ENCODE measurements at places on chromosomes 12 and 14. TPM values are rescaled to one million over a fixed set of nuclear protein-coding genes. Genes with fewer than 3 reads are reported as not detected.

DNA sequence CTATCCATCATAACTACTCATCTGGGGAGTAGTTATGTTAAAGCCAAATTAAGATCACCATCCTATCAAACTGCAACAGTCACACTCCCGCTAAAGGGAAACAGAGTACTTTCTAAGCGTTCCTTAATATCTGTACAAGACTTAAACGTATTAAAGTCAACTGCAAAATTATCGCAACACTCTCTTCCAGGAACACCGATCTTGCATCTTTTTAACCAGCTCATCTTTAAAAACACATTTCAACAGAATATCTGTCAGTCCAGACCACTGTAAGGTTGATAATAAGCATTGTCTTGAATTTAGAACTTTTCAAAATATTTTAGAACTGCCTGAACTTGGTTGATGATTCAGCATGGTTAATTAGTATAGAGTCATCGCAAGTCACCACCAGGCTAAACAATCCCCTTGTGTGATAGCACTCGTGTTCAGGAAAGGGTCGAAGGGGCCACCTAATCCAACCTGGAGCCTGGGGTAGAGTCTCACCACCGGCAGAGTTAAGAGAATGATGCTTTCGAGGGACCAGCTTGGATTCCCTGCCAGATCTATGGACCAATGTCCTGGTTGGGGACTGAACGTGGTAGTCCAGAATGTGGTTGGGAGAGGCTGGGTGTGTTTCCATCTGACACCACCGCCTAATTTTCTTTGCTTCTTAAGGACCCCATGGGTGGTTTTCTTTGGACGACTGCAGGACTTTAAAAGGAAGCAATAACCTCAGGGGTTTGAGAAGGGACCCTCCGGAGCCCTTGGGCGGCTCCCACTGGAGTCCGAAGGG lies 890 bp downstream of the SPTLC2 start:
- peaks cover 28% of the 10 kb centered on the region for H3K4me1 ChIP-seq

- H3K36me3 ChIP-seq = no peaks in the 10 kb centered on the region
- DNase-seq = no peak
- H3K27ac ChIP-seq = no peak overlapping the region
- H3K4me3 ChIP-seq = no peak overlapping the region
These were observed 7.7 kb downstream of the TUNAR start for GRCh38 chr14:95884377-95884776.

DNA sequence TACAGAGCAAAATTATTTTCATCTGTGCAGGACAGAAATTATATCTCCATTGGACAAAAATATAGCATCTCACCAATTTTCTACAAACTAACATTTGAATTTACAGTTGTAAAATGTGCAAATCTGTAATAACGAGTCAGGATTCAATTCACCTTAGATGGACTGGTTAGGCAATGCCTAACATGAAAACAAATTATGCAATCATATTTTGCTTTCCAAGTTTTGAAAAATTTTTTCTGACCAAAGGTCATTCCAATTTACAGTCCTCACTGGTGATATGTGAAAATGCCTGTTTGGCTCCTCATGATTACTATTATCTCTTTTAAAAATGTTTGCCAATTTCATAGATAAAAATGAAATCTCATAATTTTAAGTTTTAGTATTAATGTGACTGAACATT lies 6.5 kb upstream of the CPM start:
- H3K36me3 ChIP-seq = no peaks in the 10 kb centered on the region
- H3K4me3 ChIP-seq = no peak overlapping the region
- H3K4me1 ChIP-seq = no peaks in the 10 kb centered on the region

- peaks cover 63% of the 10 kb centered on the region for H3K4me1 ChIP-seq
- peaks cover 43% of the 10 kb centered on the region for H3K36me3 ChIP-seq
- H3K27me3 ChIP-seq = no peaks in the 10 kb centered on the region
These were observed 3.7 kb downstream of the SELPLG start for GRCh38 chr12:108629824-108630476.

- no peaks in the 10 kb centered on the region for H3K27me3 ChIP-seq
- H3K4me1 ChIP-seq = peaks cover 41% of the 10 kb centered on the region
- H3K27ac ChIP-seq = no peak overlapping the region
- no peak overlapping the region for H3K4me3 ChIP-seq
- H3K36me3 ChIP-seq = peaks cover 16% of the 10 kb centered on the region
These were observed 154.5 kb upstream of the FOXN3 start for GRCh38 chr14:89571491-89571890.

DNA sequence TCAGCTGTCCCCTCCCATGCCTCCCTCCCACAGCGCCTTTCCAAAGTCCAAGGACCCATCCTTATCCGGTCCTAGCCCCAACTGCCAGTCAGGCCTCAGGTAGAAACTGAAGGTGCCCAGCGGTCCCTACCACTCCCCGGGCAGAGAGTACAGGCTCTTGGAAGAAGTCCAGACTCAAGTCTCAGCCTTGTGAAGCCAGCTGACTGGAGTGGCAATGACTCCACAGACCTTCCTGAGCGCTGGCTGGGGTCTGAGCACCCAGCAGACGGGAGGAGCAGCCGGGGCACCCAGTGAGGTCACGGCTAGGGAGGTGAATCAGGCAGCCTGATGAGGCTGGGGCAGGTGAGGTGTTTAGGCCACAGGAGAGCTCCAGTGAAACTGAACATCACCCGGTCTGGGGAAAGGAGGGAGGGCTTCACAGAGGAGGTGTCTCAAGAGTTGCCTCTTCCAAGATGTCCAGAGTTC lies 60.0 kb downstream of the ITPK1 start:
- no peak overlapping the region for H3K4me3 ChIP-seq
- DNase-seq = no peak
- no peaks in the 10 kb centered on the region for H3K27me3 ChIP-seq

- no peak overlapping the region for H3K27ac ChIP-seq
- no peak overlapping the region for H3K4me3 ChIP-seq
- DNase-seq = no peak
- H3K36me3 ChIP-seq = no peaks in the 10 kb centered on the region
- peaks cover 2% of the 10 kb centered on the region for H3K4me1 ChIP-seq
These were observed 212.8 kb upstream of the BMP4 start for GRCh38 chr14:54169254-54169924.

GRCh38 chr14:22384167-22384549 lies 204.9 kb downstream of the DAD1 start:
- no peaks in the 10 kb centered on the region for H3K27me3 ChIP-seq
- H3K36me3 ChIP-seq = no peaks in the 10 kb centered on the region
- H3K4me1 ChIP-seq = no peaks in the 10 kb centered on the region

DNA sequence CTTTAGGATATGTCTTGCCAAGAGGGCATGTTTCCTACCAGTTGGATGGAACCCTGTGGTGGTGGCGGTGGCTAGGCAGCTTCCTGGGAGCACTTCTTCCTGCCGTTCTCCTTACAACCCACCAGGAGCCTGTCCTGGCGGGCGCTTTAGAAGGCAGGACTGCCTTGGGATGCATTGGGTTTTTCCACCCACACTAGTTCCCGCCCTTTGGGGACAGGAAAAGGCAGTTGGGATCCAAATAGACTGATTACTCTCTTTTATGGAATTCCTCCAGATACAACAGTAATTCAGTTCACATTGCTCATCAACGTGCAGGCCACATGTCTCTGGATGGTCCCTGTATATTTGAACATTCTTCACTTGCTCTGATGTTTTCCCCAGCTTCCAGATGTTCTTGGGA lies 305.7 kb upstream of the SSTR1 start:
- no peak overlapping the region for H3K27ac ChIP-seq
- H3K27me3 ChIP-seq = peaks cover 11% of the 10 kb centered on the region
- H3K36me3 ChIP-seq = no peaks in the 10 kb centered on the region

DNA sequence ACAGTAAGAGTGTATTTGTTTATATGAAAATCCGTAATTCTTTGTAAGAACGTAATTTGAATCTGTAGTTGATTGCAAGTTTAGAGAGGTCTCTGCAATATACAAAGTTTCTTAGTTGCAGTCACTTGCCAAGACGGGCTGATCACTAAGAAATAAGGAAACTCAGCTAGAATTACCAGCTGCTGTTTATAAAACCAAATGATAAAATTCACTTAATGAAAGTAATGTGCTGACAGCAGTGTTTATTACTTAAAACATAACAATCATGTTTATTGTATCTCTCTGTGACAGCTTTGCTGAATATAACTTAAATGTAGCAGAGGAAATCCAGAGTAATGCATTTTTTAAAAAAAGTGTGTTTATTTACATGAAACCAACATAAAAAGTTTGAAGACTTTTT lies 31.2 kb downstream of the SRGAP1 start:
- no peaks in the 10 kb centered on the region for H3K36me3 ChIP-seq
- no peak overlapping the region for H3K27ac ChIP-seq
- H3K27me3 ChIP-seq = peaks cover 13% of the 10 kb centered on the region
- DNase-seq = no peak

DNA sequence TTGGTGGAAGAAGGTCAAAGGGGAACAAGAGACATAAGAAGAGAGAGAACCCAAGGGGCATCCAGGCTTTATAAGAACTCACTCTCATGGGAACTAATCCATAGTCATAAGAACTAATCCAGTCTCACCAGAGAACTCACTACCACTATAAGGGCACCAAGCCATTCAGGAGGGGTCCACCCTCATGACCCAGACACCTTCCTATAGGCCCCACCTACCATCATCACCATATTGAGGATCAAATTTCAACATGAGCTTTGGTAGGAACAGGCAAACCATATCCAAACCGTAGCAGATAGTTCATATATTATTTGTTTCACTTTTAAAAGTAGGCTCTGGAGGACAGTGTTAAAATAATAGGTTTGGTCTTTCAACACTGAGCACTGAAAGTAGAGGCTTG lies 350.1 kb downstream of the TMTC2 start:
- no peak overlapping the region for H3K27ac ChIP-seq
- no peaks in the 10 kb centered on the region for H3K27me3 ChIP-seq
- DNase-seq = no peak
- no peak overlapping the region for H3K4me3 ChIP-seq
- no peaks in the 10 kb centered on the region for H3K4me1 ChIP-seq
- no peaks in the 10 kb centered on the region for H3K36me3 ChIP-seq

DNA sequence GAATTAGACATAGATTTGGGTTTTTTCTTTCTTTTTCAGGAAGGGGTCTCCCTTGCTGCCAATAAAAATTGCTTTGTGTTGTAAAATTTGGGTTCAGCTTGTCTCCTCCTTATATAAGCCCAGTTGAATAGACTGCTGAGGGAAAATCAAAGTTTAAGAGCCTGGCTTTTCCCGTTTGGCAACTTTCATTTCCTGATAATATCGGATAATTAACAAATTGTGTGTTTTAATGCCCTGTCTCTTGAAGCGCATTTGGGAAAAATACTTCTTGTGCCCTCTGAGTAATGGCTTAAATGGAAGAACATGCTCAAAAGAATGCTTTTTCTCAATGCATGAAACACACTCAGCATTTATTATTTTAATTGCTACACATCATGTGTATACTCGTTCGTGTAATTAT lies 198.0 kb upstream of the DCN start:
- H3K27ac ChIP-seq = no peak overlapping the region
- H3K27me3 ChIP-seq = peaks cover 3% of the 10 kb centered on the region
- DNase-seq = no peak
- H3K36me3 ChIP-seq = no peaks in the 10 kb centered on the region

DNA sequence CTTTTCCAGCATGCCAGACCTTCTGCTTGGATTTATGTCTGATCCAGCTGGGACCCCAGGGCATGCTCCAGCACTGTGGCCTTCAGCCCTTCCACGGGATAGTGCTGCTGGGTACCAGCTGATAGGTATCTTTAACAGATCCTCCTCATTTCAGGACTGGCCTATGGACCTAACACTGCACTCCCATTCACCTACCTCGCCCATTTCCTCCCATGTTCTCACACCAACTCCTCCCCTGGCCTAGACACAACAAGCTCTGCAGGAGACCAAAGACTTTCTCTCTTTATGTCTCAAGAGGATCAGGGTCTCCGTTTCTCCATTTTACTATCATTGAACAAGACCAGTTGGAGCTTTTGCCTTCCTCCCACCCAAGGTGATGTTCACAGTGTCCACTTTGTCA lies 140.0 kb upstream of the TMCC3 start:
- H3K4me3 ChIP-seq = no peak overlapping the region
- DNase-seq = no peak
- H3K27ac ChIP-seq = no peak overlapping the region
- H3K36me3 ChIP-seq = no peaks in the 10 kb centered on the region
- H3K27me3 ChIP-seq = no peaks in the 10 kb centered on the region

GRCh38 chr12:76117067-76117691 lies 32.7 kb upstream of the NAP1L1 start:
- H3K4me3 ChIP-seq = no peak overlapping the region
- no peaks in the 10 kb centered on the region for H3K4me1 ChIP-seq
- H3K27me3 ChIP-seq = no peaks in the 10 kb centered on the region
- no peaks in the 10 kb centered on the region for H3K36me3 ChIP-seq
- no peak overlapping the region for H3K27ac ChIP-seq
- DNase-seq = no peak

DNA sequence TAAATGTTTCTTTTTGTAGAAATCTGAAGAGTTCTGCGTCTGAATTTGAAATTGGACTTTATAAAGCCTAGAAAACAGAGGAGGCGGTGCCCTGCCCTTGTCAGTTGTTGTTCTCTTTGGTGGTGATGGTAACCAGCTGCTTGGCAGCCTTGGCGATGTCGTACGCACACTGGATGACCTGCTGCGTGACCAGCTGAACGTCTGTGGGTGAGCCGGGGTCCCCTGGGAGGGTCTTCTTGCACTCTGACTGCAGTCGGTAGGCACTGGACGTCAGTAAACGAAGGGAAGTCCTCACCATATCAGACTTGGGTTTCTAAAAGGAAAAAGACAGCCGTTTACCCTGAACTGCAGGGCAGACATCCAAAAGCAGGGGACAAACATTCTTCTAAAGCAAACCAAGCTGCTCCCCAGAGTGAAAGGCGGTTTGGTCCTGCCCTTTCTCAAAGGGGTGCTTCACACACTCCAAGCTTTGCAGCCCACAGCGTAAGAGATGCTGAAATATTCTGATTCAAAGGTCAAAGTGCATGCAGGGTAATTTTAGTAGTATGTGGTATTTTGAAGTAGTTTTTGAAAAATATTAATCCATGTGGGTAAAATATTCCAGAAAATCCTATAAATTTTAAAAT lies 32.9 kb downstream of the TCHP start:
- no peaks in the 10 kb centered on the region for H3K4me1 ChIP-seq
- H3K27ac ChIP-seq = no peak overlapping the region
- H3K36me3 ChIP-seq = peaks cover 36% of the 10 kb centered on the region

Gene PTPRB
- not detected for total RNA-seq

Gene FSCB
- total RNA-seq = not detected

Gene PTPRR
- total RNA-seq = not detected

Gene IL22
- 1.6 TPM for total RNA-seq

Gene KRT73
- 1.7 TPM for total RNA-seq

Gene RAD9B
- total RNA-seq = 2.2 TPM

Gene SLC6A12
- total RNA-seq = 0.37 TPM

Gene ITGA7
- total RNA-seq = 5.6 TPM

Gene AMIGO2
- total RNA-seq = 15.1 TPM

Gene DIO2
- total RNA-seq = not detected

Data from activated CD4-positive, alpha-beta T cell treated with anti-CD3 and anti-CD28 coated beads for 36 hours (primary cell).